ENCODE measurements at places on chromosomes 13 and 19.

DNA sequence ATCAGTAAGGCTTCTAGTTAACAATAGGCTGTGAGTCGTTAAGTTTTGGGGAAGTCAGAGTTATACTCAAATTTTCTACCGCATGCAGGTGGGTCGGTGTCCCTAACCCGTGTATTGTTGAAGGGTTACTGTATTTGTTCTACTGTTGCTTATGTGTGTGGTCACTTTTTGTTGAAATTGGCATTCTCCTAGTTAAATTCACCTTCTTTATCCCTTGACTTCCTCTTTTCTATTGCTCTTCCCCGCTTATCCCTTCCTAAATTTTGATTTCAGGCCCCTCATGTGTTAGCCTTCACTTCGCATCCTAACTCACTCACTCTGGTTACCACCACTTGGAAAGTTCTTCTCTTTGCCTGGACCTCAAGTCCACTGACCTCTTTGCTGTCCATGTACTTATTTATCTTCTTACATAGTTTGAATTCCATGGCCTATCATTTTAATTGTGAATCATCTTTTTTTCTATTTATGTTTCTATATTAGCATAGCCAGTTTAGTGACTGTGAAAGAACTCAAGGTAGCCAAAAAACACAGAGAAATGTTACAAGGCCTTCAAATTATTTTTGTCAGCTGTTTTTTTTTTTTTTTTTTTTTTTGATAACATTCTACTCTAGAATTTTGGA lies 52.9 kb downstream of the NDFIP2 start:
- DNase-seq, result no peak

GRCh38 chr13:94261163-94261562 lies 218.3 kb downstream of the DCT start:
- no peak for DNase-seq

DNA sequence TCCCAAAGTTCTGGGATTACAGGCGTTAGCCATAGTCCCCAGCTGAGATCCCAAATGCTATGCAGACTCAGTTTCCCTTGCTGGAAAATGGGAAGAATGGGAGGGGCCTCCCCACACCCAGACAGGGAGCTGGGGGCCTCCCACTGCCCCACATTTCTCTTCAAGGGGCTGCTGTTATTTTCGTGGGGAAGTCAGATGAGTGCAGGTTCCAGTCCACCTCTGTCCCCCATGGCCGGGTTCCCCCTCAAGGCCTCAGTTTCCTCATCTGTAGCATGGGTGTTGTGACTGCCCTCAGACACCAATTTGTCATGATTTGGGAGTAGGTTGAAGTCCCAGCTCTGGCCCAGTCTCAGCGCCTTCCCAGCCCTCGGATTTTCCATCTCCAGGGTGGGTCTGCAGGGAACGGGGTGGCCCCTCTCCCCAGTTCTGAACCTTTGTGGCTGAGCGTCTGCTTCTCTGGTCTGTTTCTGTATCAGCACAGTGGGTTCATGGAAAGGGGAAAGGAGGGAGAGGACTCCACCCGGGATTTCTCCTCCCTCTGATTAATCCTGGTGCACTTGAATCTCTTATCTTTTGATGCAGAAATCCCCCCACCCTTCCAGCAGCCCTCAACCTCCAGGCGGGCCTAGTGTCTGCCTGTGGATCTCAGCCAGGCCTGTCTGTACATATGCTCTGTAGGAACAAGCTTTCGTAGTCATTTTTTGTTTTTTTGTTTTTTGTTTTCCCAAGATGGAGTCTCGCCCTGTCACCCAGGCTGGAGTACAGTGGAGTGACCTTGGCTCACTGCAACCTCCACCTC lies 12.2 kb downstream of the NFIC start:
- no peak for DNase-seq

GRCh38 chr19:53659292-53659691 lies 27.5 kb downstream of the DPRX start:
- DNase-seq, result no peak

DNA sequence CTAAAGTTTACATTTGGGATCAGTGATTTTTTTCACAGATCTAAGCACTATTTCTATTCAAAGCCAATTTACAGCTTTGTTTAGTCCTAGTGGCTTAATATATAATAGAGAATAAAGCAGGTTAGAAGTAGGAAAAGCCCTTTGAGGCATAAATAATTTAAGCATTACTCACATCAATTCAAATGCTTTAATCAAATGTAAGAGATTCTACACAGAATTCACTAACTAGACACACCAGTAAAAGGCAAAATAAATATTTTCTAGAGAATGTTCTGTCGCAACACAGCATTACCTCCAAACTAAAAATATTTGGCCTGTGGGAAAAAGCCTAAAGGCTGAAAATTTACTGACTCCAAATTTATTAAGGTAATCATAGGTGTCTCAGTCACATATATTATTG lies 31.3 kb downstream of the KCTD12 start:
- DNase-seq, result no peak

- DNase-seq, result no peak
These were observed 1482.8 kb downstream of the OLFM4 start for GRCh38 chr13:54511366-54511765.

DNA sequence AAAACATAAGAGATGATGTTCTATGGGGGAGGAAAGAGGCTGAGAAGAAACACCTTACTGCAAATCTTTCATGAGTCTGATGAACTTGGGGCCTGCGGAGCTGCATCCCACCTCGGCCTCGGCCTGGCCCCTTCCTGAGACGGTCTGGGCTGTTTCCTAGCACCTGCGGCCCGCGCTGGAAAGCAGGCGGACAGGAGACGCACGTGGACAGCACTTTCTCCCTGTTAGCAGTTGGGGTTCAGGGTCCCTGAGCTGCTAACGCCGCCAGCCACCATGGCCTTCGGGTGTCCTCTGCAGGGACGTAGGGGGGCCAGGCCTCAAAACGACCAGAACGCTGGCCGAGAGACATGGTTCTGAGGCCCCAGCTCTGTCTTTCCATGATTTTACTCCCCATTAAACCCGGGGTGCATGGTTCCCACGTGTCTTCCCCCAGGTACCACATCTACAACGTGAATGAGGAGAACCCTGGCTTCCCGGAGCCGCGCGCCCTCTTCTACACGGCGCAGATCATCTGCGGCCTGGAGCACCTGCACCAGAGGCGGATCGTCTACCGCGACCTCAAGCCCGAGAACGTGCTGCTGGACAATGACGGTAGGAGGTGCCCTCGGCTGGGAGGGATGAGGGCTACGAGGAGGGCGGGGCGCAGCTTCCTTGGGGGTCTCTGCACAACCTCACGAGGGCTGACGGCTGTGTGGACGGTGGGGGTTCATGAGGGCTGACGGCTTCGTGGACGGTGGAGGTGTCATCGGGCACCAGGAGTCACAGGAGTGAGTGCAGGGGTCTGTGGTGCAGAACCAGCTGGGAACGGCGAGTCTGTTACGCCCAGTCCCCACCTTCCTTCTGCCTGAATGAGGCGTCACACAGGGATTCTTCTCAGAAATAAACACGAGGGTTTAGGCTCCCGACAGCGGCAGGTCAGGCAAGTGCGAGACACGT lies 4.3 kb downstream of the GRK1 start:
- no peak for DNase-seq

GRCh38 chr13:41200126-41200525 lies 5.8 kb upstream of the KBTBD7 start:
- DNase-seq, result no peak
